ENCODE measurements at places on chromosomes 3 and 15.

DNA sequence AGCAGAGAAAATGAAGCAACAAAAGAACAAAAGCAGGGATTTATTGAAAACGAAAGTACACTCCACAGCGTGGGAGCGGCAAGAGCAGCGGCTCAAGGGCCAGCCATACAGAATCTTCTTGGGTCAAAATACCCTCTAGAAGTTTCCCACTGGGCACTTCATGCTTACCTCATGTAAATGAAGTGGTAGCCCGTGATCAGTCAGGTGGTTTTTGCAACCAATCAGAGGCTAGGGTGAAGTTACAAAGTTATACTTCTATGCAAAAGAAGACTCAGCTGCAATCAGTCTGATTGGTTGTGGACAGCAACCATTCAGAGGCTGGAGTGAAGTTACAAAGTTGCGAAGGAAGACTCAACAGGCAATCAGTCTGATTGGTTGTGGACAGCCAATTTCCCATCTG, 37.8 kb upstream of the TRH start:
- DNase-seq = no peak

DNA sequence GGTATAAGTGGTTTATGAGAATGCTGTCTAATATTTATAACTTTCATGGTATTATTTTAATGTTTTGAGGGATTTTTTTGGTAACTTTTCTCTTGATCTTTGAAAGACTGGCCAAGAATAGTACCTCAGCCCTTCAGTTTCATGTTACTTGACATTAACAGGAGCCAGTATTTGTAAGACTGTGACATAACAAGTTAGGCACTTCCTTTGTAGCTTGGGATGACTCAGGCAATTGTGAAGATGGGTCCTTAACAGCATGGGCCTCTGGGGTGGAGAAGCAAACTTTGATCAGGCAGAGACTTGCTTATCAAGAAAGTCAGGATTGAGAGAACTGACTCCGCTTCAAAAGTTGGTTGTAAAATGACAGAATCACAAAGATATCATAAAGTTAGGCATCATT, 9.5 kb downstream of the LRRC49 start:
- DNase-seq = no peak

DNA sequence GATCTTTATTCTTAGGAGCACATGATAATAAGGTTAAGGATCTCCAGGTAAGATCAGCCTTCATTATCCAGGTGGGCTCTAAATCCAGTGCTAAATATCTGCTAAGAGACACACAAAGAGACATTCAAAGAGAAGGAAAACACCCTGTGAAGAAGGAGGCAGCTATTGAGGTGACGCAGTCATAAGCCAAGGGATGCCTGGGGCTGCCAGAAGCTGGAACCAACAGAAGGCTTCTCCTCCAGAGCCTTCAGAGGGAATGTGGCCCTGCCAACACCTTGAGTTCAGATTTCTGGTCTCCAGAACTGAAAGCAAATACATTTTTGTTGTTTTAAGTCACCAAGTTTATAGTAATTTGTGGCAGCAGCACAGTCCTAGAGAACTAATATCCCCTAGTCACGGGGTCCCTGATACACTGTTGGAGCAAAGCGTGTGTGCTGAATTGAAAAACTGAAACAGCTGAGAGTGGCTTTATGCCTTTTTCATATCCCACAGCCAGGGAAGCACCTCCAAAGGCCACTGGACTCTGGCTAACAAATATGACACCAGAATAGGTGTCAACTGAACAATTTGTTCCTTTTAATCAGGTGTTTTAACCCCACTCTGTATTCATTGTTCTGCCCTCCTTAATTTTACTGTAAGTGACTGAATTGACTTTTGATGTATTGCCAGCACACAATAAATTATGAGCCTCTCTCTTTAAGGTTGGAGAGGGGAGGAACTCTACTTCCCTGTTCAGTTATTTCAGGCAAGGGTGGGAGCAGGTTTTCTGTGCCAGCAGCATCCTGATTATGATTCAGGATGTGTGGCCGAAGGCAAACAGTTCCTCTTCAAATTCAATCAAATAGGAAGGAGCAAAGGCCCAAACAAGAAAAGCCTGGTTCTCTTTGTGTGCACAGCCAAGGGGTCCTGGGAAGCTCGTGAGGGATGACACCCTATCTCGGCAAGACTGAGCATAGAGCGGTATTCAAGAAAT, 151.8 kb upstream of the HES1 start:
- no peak for DNase-seq

- DNase-seq = peak; percentile 49
Measured at GRCh38 chr15:39624806-39625205, 43.9 kb downstream of the THBS1 start.

GRCh38 chr3:15726043-15726442, 71.7 kb downstream of the ANKRD28 start:
- DNase-seq = no peak

DNA sequence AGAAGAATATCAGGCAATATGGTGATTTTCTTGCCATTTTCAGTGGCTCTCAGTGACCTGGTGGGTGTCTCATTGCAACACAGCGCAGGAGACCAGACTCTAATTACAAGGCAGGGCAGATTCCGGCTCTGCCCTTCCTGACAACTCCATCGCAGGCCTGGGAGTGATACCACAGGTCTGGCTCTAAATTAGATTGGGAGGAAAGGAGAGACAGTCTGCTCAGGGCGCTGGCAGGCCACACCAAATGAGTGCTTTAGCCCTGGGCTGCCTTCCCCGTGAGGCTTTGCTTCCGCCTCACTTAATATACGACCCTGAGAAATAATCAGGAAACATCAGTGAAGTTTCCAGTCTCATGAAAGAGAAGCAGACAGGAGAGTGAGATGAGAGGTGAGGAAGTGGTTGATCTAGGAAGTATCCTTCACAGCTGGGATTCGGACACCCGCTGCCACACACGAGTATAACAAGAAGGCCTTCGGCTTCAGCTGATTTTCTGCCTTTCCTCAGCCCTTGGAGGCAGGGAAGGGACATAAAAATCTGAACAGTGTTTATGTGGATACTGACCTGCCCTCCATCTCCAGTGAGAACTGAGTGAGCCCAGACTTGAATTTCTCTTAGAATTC, 73.7 kb upstream of the PROK2 start:
- no peak for DNase-seq

DNA sequence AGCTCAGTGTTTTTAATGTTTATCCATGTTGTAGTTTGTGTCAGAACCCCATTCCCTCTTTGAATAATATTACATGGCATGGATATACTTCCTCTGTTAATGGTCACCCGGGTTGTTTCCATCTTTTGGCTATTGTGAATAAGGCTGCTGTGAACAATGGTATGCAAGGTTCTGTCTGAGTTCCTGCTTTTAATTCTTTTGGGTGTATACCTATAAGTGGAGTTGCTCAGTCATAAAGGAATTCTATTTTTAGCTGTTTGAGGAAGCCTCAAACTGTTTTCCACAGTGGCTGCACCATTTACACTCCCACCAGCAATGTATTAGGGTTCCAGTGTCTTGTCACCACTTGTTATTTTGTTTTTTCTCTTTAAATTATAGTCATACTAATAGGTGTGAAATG, 99.6 kb downstream of the SLC25A26 start:
- no peak for DNase-seq

- no peak for DNase-seq
Measured at GRCh38 chr3:22569570-22569969, 633.6 kb upstream of the UBE2E2 start.

- DNase-seq = no peak
Measured at GRCh38 chr3:157336252-157337009, 100.2 kb upstream of the PTX3 start.

DNA sequence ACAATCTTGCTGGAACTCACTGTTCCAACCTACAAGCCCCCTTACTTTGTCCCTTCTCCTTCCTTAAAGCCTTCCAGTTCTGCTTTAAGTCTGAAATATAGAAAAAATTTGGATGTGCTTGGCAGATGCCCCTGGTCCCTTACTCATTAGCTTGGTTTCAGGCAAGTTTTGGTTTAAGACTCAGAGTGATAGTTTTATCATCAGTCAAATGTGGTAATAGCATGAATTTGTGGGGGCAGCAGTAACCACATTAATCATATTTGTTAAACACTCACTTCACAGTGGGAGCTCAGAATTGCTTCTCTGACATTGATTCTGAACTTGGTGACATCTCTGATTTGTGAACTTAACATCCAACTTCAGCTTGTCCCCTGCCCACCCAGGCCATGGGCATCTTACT, 58.3 kb upstream of the ALDH1A3 start:
- DNase-seq = no peak

- DNase-seq = no peak
Measured at GRCh38 chr3:65033576-65033975, 345.8 kb upstream of the ADAMTS9 start.

DNA sequence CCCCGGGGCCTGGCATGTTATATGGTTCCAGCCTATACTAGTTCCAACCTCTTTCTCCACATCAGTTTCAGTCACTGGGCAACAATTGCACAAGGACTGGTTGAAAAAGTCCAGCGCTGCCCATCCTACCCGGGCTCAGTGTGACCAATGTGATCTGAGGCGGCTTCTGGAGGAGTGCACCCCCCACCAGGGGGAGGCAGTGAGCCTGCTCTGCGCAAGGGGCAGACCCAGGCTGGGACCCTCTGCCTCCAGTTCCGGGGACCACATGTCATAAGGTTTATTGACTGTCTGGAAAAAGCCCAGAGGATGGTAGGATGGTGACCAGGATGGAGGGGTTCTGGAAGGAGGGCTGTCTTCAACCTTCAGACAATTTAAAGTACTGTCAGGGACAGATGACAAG, 25.6 kb upstream of the NR2E3 start:
- no peak for DNase-seq

DNA sequence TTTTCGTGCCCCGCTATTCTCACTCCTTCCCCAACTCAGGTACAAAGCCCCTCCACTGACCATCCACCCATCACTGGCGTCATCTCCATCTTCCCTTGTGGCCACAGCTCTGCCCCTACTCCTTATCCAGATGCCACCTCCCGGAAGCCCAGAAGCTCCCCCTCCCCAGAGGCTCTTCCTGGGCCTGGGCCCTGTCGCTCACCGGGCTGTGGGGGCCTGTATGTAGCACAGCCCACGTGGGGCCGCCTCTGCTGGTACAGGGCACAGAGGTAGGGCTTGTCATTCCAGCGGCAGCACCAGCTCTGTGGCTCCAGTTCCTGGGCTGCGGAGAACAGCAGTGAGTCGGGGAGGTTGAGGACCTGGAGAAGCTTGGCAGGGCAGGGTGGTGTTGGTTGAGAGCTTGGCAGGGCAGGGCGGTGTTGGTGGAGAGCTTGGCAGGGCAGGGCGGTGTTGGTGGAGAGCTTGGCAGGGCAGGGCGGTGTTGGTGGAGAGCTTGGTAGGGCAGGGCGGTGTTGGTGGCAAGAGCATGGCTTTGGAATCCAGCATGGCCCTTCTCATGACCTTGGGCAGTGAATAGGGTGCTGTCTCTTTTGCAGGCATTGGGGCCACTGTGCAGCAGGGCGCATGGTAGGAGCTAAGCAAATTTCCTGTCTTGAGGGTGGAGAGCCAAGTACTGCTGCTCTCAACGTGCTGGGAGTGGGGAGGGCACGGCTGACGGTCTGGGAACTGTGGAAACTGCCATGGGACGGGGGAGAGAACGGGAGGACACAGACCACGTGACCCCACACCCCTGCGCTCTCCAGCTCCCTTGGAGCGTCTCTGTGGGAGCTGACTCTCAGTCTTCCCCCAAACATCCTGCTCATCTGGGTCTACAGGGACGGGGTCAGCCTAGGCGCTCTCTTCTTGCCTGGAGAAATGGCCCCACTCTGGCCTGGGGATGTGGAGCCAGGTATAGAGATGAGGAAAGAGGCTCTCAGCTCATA, 43.4 kb downstream of the MUC20 start:
- no peak for DNase-seq

- no peak for DNase-seq
Measured at GRCh38 chr3:128107834-128108233, 15.8 kb downstream of the RUVBL1 start.

DNA sequence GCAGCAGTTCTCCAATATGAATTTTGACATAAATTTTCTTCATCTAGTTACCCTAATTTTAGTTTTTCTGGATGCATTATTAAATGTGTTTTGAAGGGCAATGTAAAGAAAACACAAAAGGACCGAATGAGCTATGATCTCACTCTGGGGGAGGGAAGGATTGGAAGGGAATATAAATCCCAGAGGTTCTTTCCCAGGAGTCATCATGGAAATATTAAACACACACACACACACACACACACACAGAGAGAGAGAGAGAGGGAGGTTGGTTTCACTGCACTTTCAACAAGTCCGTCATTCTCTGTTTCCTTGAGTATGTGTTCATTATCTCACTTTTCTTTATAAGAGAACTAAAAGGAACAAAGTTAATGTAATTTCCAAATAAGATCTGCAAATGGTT, 70.7 kb upstream of the DCBLD2 start:
- no peak for DNase-seq

DNA sequence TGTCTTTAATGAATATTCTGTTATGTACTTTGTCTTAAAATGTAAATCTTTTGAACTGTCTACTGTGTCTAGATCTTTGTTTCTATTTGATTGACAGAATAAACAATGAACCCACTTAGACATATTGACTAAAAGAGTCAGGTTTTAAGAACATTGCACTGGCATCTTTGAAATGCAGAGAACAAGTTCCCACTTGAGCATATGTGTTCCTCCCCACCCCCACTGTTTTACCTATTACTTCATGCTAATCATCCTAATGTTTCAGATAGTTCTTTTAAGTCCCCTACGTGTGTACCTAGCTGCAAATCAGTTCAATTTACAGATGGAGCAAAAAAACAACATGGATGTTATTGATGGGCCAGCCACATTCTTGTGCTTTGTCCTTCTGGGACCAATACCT, 11.7 kb upstream of the TCF12 start:
- DNase-seq = no peak

DNA sequence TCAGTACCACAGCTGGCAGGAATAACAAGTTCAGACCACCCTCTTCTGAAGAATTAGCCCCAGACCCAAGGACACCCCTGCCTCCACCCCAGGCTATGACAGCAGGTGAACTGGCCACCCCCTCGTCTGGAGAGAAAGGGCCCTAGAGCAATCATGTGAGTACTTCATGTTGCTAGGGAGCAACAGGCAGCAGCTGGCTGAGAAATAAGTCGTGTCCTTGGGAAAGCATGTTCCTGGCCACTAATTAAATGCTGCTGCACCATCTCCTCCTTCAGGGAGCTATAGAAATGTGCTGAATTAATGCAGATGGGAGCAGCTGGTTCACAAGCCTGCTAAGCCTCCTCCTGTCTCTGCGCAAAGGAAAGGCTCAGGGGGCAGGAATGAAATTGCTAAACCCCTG, 31.5 kb downstream of the MRPS11 start:
- DNase-seq = no peak

- DNase-seq = no peak
Measured at GRCh38 chr15:88476635-88477060, 9.1 kb downstream of the MRPS11 start.

GRCh38 chr3:50586763-50587070, 17.4 kb downstream of the HEMK1 start:
- no peak for DNase-seq

DNA sequence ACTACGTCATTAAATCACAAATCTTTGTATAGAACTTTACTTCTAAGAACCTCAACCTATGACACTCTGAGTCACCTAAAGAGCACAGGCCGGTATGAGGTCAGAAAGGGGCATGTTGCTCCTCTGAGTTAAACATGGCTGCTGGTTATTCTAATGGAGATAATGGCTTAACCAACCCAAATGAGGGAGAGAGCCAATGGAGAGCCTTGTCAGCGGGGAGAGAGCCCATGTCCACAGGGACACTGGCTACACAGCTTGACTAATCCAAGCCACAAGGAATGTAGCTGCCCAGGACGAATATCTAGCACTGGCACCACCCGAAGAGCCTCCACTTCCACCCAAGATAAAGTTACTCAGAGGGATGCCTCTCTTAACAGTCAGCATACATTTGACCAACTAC, 77.0 kb upstream of the STAC start:
- no peak for DNase-seq

- no peak for DNase-seq
Measured at GRCh38 chr15:80898040-80898439, 91.6 kb downstream of the MESD start.
